ENCODE measurements at places on chromosomes 16 and 17.

- no peak for ATAC-seq
Observed at GRCh38 chr17:83053739-83054451, 25.5 kb upstream of the METRNL start.

DNA sequence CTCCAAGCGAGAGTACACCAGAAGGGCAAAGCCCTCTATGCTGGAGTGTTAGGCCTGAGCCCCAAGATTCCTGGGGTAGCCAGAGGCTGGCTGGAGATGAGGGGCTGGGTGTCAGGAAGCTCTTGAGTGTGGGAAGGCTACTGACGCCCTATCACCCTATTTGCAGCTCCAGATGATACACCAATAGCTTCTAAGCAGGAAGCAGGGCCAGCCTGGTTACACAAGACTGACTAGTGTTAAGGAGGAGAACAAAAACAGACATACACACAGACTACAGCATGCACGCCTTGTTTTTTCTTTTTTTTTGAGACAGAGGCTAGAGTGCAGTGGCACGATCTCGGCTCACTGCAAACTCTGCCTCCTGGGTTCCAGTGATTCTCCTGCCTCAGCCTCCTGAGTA is 15.9 kb downstream of the POLR3K start:
- no peak for ATAC-seq

- ATAC-seq, result no peak
Observed at GRCh38 chr17:56536766-56537165, 56.7 kb upstream of the NOG start.

DNA sequence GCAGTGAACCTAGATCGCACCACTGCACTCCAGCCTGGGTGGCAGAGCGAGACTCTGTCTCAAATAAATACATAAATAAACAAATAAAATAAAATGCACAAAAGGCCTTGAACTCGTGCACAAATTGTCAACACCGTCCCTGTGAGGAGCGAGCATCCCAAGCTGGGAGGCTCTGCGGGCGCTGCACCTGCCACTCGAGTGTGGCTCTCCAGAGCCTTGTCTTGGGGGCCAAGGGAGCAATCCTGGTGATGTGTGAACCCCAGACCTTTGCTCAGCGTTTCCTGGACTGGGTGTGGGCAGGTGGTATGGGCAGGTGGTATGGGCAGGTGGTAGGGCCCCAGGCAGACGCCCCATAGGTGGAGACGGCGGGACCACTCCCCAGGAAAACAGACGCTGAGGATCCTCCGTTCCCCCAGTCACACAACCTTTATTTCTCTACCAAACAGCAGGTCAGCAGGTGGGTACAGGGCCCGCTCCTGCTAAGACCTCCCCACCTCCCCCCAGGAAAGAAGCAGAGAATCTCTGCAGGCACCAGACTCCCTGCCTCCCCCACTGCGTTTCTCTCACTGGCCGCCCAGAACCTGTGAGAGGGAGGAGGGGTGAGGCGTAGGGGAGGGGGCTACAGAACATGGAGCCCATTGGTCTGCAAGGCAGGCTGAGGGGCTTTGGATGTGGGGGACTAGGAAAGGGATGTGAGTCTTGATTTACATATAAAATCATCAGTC is 7.4 kb upstream of the P2RX1 start:
- ATAC-seq, result no peak

DNA sequence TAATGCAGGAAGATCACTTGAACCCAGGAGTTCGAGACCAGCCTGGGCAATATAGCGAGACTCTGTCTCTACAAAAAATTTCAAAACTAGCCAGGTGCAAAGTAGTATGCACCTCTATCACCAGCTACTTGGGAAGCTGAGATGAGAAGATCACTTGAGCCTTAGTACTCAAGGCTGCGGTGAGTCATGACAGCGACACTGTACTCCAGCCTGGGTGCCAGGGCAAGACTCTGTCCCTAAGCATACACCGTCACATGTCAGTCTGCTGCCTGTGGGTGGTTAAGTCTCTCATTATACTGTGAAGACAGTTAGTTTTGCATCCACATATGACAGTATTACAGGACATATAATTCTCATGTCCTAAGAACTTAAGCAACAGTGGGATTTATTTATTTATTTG is 21.8 kb downstream of the NMRAL1 start:
- ATAC-seq, result no peak

- no peak for ATAC-seq
Observed at GRCh38 chr17:64412944-64413381, 22.3 kb upstream of the PECAM1 start.
